ENCODE measurements at places on chromosomes 12 and 14.
A peak's percentile ranks its signal among the peaks of the same experiment; 100 is the strongest.

- DNase-seq, result no peak
These were observed 32.5 kb upstream of the EVL start for GRCh38 chr14:100032738-100033137.

- no peak for DNase-seq
These were observed 22.3 kb downstream of the SYT1 start for GRCh38 chr12:78886719-78887407.

GRCh38 chr12:48977290-48978281 lies 536 bp upstream of the WNT1 start:
- DNase-seq, result peak; percentile 84

GRCh38 chr12:108367436-108367835 lies 28.3 kb upstream of the CMKLR1 start:
- DNase-seq, result no peak

- DNase-seq, result no peak
These were observed 77.8 kb upstream of the MYL2 start for GRCh38 chr12:110998165-110998564.
